Stimulated activated CD8-positive, alpha-beta memory T cell treated with anti-CD3 and anti-CD28 coated beads, Interleukin-7, amount 100 ng/mL, for 1 hour (primary cell): ENCODE measurements at places on chromosomes 3 and 15.

GRCh38 chr3:64303401-64303800 is 78.1 kb upstream of the PRICKLE2 start:
- no peak for DNase-seq

DNA sequence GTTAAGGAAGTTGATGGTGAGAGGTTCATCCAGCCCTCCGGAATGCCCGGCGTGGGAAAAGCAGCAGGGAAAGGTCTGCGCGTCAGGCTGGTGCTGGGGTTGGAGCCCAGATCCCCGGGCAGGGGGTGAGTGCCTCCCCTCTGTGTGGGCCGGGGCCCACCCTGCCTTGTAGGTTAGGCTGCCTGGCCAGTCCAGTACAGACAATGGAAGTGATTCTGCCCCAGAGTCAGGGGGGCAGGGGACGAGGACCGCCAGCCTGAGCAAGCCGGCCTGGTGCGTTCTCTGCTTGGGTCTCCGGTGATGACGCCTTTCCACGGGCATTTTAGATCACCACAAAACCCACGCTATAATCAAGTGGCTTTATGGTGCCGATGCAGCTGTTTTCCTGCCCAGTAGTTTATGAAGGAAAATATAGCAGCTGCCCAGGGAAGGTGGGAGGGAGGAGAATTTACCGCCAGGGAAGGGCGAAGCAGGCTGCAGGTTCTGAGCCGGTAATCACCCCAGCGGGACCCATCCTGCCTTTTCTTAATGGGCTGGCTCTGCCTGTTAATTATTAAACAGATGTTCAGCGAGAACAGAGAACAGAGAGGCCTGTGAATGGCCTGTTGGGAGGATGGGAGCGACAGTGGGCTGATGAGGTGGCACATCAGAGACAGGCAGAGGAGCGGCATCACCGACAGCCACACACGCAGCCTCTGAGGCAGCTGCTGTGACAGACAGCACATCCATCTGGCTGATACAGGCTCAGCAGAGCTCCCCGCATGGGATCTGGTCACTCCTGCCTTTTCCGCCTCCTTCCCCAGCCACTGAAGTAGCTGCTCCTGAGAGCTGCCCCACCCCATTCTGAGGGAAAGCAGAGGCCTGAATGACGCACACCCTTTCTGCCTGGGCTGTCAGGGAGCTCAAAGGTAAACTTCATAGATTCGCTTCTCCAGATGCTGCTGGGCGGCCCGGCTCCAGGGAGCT is 35.2 kb downstream of the BDH1 start:
- DNase-seq: no peak

- no peak for DNase-seq
Measured at GRCh38 chr3:130828948-130829947, 64.6 kb upstream of the ATP2C1 start.

GRCh38 chr15:38650384-38650783 is 85.8 kb upstream of the RASGRP1 start:
- no peak for DNase-seq

GRCh38 chr15:51363383-51363782 is 21.9 kb downstream of the GLDN start:
- no peak for DNase-seq

GRCh38 chr3:156321945-156322344 is 201.6 kb downstream of the KCNAB1 start:
- DNase-seq: no peak

DNA sequence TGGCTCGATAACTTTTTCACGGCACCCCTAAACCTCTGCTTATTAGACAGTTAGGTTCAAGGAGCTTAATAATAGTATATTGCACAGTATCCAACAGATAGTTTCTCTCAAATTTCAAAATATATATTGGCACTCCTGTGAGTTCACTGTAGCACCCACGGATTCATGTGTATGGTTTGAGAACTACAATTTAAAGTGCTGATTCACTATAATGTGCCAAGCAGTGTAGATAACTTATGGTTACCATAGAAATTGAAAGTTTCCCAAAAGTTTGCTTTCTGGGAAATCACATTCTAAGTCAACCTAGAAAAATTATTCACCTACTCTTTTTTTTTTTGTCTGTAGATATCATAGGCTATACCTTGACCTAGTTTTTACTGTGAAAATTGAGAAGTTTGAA is 86.6 kb downstream of the GAP43 start:
- no peak for DNase-seq

DNA sequence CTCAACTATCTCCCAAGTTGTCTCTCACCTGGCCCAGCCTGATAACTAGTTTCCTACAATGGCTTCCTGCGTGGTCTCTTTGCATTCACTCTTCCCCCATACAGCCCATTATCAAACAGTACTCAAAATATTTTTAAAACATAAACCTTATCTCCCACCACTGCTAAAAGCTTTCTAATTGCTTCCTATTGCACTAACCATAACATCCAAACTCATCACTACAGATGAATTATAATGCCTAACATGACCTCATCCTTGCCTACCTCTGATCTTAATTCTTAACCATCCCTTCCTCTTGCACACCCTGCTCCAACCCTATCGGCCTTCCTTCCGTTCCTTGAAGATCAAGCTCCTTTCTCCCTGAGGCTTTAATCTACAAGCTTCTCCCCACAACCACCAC is 17.0 kb downstream of the ACAP2 start:
- no peak for DNase-seq

GRCh38 chr3:56753206-56753820 is 48.4 kb downstream of the ARHGEF3 start:
- DNase-seq: no peak

GRCh38 chr3:108940568-108941263 is 13.0 kb downstream of the GUCA1C start:
- no peak for DNase-seq

- no peak for DNase-seq
Measured at GRCh38 chr3:187251599-187251998, 39.9 kb downstream of the MASP1 start.

DNA sequence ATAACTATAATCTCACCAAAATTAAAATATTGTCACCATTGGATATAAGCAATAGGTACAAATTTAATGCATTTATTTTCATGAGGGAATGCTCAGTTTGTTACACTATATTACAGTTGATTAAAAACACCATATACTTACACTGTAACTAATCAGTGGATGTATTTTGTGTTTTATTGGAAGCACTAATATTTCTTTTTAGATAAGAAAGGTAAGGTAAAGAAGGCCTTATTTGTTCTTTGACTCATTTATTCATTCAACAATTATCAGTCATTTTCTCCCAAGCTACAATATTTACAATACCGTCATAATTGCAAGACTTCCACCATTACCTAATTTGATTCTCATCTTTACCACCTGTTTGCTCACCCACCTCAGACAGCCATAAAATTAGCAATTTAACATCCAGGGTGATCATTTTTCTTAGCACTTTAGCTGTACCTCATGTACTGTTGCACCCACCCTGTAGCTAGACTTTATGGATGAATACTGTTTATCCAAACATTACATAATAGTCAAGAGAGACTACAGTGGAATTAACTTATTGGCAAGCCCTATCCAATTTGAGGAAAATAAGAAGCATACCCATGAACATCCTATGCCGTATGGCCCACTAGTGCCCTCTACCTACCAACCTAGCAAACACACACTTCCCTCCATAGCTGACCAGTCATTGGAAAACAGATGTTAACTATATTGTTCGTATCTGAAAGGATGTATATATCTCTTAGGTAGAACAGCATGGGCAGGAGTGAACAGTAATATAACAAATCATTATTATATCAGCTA is 229.6 kb downstream of the BBX start:
- DNase-seq: no peak

GRCh38 chr3:81303321-81303720 is 458.1 kb downstream of the GBE1 start:
- DNase-seq: no peak

DNA sequence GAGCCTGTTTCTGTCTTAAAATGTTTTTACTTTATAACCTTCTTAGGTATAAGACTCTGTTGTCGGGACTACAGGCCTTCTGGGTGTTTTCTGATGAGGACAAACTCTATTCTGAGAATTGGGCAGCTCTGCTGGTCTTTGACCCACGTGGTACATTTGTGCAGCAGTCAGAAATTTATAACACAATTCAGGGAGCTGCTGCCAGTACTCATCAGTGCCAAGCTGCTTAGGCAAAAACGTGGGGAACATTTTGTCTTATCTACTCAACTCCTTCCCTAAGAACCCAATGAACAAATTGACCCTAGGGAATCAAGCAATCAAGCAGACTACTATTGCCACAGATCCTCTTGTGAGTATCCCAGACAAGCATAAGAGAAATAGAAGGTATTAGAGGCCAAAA is 180.7 kb upstream of the PDZRN3 start:
- DNase-seq: no peak

DNA sequence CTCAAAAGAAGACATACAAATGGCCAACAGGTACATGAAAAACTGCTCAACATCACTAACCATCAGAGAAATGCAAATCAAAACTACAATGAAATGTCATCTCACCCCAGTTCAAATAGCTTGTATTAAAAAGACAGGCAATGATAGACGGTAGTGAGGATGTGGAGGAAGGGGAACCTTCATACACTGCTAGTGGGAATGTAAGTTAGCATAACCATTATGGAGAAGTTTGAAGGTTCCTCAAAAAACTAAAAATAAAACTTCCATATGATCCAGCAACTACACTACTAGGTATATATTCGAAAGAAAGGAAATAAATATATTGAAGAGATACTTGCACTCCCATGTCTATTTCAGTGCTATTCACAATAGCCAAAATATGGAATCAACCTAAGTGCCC is 62.8 kb upstream of the PPARG start:
- no peak for DNase-seq

GRCh38 chr3:128971421-128972100 is 22.3 kb downstream of the CFAP92 start:
- DNase-seq: no peak

DNA sequence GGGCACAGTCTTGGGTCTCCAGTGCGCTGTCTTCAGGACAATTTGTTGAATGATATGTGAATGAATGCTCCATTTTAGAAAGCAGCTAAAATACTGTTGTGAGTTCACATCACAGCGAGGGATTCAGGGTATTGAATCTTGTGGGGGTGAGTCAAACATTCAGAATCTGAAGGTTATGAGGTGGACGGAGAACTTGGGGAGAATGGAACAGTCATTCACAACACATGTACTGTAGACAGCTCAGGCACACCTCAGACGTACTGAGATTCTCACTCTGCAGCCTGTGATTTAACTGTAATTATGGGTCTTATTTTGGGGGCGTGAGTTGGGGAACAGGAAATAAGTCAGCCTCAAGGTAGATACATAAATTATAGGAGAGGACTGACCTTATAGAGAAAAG is 13.9 kb downstream of the CRYBG3 start:
- DNase-seq: no peak

DNA sequence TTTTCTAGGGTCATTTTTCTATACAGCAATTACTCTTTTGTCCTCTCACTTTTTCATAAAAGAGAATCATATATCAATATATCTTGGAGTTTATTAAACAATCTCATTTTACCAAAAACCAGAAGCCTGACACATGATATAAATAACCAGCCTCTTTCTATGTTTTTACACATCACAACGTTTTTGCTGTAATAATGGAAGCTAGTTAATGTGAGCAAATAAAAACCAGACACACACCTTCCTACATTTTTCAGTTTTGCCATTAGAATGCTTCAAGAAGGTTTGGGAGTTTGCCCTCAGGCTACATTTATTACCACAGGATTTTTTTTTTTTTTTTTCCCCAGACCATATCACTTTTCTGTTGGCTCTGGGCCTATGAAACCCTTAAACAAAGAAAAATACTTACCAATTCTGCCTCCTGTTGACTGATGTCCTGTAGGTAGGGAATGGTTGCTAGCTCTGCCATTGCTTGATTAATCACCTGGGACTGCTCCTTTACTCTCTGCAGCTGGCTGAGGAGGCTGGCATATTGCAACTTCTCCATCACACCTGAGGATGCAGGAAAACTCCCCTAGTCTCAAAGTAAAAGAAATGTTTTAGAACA is 165.5 kb downstream of the ECT2 start:
- no peak for DNase-seq

DNA sequence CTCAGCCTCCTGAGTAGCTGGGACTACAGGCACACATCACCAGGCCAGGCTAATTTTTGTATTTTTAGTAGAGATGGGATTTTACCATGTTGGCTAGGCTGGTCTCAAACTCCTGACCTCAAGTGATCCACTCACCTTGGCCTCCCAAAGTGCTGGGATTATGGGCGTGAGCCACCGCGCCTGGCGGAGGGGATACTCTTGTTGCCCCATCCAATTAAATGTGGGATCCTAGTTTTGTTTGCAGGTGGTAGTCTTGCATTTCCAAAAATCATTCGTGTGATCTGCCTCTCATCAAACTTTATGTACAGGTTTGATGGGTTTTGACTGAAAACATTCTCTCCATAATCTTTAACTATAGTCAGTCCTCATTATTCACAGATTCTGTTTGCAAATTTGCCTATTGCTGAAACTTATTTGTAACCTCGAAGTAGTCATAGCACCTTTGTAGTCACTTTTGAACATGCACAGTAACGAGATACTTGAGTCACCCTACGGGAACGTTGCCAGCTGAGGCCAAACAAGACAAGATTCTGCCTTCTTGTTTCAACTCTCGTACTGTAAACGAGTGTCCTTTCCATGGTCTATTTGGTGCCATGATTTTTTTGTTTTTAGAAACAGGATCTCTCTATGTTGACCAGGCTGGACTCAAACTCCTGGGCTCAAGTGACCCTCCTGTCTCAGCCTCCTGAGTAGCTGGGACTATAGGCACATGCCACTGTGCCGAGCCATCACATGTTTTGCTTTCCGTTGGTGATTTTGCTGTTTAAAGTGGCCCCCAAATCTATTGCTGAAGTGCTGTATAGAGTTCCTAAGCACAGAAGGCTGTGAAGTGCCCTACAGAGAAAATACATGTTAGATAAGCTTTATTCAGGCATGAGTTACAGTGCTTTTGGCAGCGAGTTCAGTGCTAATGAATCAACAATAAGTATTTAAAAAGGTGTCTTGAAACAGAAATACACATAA is 8.1 kb upstream of the MAPK6 start:
- DNase-seq: no peak

DNA sequence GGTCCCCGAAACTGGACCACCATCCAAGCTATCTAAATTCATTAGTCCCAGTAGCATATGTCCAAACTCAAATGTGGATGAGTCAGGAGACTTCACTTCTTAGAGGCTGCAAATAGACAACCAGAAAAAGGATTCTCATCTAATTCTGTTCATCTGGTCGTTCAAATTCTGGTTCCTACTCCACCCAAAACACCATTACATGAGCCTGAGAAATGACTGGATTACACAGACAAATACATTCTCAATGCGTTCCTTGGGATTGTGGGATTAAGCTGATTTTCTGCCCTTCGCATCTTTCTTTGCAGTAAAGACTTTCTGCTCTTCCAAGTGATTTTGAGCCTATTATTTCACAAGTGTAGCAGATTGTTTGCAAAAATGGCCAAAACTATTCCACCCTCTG is 472.3 kb upstream of the PROK2 start:
- DNase-seq: no peak

DNA sequence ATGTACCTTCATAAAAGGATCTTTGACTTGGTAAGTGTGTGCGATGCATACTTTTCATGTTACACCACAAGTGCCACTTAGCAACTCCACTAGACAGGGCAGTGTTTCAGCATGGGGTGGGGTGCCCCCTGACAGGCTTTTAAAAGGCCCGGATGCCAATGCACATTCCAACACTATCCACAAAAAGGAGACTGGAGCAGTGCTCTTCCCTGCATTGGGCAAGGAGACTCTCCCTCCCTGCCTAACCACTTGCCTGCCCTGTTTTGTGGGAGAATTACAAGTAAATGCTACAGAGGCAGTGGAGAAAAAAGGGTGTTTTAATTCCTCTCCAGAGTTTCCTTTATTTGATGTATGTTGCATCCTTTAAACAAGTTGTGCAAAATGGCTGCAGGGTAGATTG is 1.7 kb upstream of the RARB start:
- DNase-seq: no peak

- no peak for DNase-seq
Measured at GRCh38 chr3:100761211-100761942, 52.1 kb downstream of the TFG start.
